ENCODE measurements at places on chromosomes 1 and 21. TPM values are rescaled to one million over a fixed set of nuclear protein-coding genes. Genes with fewer than 3 reads are reported as not detected.

NBPF6 gene
- not detected for total RNA-seq

ASCL5 gene
- not detected for total RNA-seq

PPM1J gene
- 1.1 TPM for total RNA-seq

SELE gene
- not detected for total RNA-seq

ASTN1 gene
- total RNA-seq: 0.22 TPM

TRNP1 gene
- 62.3 TPM for total RNA-seq

CA6 gene
- not detected for total RNA-seq

CD84 gene
- total RNA-seq: not detected

SAMD13 gene
- total RNA-seq: 0.25 TPM

INKA2 gene
- 0.87 TPM for total RNA-seq

CA14 gene
- total RNA-seq: 0.11 TPM

KPNA6 gene
- total RNA-seq: 35.1 TPM

Measured in uterine smooth muscle cell (primary cell).